ENCODE measurements at places on chromosomes 16 and 17.
A peak's percentile ranks its signal among the peaks of the same experiment; 100 is the strongest.

GRCh38 chr16:963913-964312 is 6.9 kb downstream of the LMF1 start:
- no peak for DNase-seq

- no peak for DNase-seq
Measured at GRCh38 chr16:80175011-80175410, 365.8 kb upstream of the DYNLRB2 start.

DNA sequence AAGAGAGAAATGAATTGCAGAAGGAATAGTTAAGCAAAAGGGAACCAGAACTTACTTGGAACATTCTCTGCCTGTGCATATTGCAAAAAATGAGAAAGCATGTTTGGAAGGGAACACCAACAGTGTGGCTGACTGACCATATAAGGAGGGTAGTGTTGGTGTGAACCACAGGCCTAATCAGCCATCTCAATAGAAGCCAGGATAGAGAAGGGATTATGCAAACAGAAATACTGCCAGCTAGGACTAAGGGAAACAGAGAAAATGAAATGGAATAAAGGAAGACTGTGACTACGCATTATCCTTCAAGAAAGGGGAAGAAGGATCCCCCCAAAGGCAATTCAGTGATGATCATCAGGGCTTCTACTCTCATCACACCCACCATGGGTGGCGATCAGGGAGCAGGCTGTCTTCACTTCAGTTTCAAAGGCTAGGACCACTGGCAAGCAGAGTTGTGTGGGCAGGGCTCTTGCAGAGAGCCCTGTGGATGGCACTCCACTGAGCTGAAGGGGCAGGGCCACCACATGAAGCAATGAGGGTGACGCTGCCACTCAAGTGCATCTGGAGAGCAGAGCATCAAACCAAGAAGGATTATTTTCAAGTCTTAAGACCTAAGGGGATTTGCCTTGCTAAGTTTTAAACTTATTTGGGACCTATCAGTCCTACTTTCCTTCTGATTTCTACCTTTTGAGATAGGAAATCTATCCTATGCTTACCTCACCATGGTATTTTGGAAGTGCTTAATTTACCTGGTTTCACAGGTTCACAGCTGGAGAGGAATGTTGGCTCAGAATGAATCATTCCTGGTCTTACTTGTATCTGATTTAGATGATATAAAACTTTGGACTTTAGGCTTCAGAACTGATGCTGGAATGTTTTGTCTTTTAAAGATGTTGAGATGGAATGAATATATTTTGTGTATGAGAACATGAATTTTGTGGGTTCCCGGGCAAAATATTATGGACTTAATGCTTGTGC is 140.5 kb downstream of the SSH2 start:
- peak; percentile 80 for DNase-seq

DNA sequence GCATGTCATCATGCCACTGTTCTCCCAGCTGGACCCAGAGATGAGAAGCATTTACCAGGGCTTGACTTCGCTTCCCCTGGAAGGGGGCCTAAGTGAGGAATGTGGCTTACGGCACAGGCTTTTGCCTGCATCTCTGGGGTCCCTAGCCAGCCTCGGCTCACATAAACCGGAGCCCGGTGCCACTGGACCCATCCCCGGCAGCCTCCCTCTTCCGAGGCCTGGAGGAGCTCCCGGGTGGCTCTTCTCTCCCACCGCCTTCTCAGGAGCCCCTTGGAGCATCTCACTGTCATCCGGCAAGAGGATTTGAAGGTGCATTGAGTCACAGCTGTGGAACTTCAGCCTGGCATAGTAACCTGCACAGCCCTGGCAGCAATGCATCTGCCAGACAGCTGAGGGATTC is 29.9 kb upstream of the TBX2 start:
- no peak for DNase-seq

GRCh38 chr16:53115773-53116172 is 61.0 kb downstream of the CHD9 start:
- DNase-seq: no peak

- no peak for DNase-seq
Measured at GRCh38 chr16:85132456-85133289, 20.4 kb upstream of the CIBAR2 start.

DNA sequence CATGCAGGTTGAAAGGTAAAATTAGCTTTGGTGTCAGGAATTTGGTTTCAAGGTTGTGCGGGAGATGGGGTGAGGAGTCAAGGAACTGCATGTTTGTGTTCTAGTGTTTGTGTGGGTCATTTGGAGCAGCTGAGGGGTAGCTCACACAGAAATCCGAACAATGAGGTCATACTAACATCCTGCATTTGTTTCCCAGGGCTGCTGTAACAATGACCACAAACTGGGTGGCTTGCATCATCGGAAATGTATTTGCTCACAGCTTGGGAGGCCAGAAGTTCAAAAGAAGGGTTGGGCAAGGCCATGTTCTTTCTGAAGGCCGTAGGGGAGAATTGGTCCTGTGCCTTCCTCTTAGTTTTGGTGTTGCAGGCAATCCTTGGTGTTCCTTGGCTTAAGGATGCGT is 287.4 kb downstream of the HAPSTR1 start:
- DNase-seq: no peak

GRCh38 chr17:50474523-50474922 is 4.1 kb upstream of the RSAD1 start:
- DNase-seq: no peak

- no peak for DNase-seq
Measured at GRCh38 chr16:1021553-1022160, 40.1 kb downstream of the SOX8 start.

DNA sequence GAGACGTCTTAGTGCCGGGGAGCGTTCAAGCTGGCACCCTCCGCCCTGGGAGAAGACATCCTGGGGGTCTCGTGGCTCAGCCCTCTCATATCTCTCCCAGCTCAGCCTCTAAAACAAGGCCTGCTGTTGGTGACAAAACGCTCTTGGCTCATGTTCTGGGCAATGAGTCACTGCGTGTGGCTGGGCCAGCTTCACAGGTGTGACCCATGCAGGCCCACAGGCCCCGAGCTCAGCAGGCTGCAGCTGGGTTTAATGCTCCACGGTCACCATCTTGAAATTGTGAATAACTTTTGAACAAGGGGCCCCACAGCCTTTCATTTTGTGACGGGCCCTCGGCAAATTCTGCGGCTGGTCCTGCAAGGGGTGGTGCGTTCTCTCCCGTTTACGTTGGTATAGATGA is 22.4 kb downstream of the GAA start:
- DNase-seq: no peak

DNA sequence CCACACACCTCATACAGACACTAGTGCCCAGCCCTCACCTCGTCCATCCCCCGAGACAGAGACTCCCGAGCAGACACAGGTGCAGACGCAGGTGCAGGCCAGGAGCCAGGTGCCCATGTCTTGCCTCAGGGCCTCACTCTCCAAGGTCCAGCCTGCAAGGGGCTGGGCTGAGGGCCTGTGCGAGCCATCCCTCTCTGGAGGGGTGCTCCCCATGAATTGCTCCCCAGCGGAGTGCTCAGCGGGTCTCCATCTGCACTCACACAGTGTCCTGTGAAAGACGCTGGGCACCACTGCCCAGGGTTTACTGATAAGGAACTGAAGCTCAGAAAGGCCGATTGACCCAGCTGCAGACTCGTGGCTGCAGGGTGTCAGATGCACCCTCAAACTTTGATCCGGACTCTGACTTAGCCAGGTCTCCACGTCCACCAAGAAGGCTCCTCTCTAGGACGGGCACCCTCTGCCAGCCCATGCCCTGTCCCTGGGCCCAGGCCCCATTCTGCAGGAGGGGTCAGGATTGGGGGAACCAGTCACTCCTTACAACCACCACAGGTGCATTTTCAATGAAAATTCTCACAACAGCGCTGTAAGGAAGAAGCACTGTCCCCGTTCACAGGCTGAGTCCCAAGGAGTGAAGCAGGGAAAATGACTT is 16.9 kb downstream of the POLR3K start:
- no peak for DNase-seq

- DNase-seq: no peak
Measured at GRCh38 chr17:1183171-1183873, 3.5 kb upstream of the ABR start.

DNA sequence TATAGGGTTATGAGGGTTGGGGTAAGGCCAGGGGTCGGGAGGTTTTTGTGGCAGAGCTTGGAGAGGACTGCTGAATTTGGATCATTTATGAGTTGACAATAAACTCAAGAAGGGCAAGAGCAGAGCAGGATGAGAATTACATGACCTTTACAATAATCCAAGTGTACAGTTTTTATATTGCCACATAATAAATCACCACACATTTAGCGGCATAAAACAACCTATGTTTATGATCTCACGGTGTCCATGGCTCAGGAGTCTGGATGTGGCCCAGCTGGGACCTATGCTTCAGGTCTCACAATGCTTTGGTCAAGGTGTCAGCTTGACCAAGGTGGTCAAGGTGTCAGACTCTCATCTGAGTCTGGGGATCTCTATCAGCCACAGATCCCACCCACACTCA is 118.3 kb upstream of the WSCD1 start:
- no peak for DNase-seq

DNA sequence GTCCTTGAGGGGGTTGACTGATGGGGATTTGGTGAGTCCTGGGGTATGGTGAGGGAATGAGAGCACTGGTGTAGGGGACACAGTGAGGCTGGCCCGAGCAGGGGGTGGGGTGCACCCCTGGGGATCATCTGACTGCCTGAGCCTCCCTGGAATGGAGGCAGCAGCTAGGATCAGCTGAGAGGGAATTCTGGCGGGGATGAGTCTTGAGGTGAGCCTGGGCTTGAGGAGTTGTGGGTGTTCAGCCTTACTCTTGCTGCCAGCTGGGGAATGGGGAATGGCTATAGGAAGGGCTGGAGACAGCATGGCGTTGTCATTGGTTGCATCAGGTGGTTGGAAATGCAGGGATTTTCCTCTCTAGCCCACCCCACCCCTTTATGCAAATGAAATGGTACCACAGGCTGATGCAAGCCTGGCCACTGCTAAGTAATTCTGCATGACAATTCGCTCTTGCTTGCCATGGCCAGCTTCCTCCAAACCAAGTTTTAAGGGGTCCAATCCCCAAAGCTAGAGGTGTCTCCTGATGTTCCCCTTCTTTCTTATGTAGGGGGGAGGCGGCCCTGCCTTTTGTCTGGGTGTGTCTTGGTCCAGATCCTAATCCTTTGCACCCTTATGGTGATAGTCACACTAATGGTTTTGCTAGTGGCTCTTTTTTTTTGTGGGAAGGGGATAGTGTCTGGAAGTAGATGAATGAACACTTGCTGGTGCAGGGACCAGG is 7.5 kb downstream of the NFE2L1 start:
- peak; percentile 93 for DNase-seq

- DNase-seq: peak; percentile 62
Measured at GRCh38 chr17:41322094-41322902, 6.8 kb upstream of the KRTAP17-1 start.

- DNase-seq: no peak
Measured at GRCh38 chr16:31269541-31269940, 9.8 kb downstream of the ITGAM start.

- DNase-seq: no peak
Measured at GRCh38 chr16:10590342-10590741, 9.9 kb upstream of the EMP2 start.

GRCh38 chr17:9932491-9932890 is 27.4 kb upstream of the RCVRN start:
- no peak for DNase-seq

DNA sequence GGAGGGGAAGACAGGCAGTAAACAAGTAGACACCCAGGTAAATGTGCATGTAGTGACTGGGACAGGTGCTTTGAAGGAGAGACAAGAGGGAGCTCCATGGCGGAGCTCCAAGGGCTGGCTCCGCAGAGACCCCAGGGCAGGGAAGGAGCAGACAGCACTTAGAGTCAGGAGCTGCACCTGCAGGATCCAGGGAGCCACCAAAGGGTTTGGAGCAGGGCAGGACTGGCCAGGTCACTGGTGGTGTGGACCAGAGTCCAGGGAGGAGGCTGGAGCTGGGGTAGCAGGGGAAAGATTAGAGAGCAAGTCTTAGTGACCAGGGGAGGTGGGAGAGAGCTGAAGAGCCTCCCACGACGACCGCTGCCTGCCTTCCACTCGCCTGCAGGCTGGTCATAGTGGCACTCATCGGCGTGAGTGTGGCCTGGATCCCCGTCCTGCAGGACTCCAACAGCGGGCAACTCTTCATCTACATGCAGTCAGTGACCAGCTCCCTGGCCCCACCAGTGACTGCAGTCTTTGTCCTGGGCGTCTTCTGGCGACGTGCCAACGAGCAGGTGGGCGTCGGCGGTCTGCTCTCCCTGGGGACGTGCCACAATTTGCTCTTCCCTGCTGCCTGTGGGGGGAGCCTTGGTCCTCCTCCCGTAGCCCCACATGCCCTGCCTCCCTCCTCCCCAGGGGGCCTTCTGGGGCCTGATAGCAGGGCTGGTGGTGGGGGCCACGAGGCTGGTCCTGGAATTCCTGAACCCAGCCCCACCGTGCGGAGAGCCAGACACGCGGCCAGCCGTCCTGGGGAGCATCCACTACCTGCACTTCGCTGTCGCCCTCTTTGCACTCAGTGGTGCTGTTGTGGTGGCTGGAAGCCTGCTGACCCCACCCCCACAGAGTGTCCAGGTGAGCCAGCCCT is 14.7 kb upstream of the FAM83G start:
- DNase-seq: no peak

- DNase-seq: no peak
Measured at GRCh38 chr17:12605222-12605621, 60.5 kb upstream of the MYOCD start.

GRCh38 chr17:549177-550040 is 165.2 kb downstream of the VPS53 start:
- DNase-seq: no peak

DNA sequence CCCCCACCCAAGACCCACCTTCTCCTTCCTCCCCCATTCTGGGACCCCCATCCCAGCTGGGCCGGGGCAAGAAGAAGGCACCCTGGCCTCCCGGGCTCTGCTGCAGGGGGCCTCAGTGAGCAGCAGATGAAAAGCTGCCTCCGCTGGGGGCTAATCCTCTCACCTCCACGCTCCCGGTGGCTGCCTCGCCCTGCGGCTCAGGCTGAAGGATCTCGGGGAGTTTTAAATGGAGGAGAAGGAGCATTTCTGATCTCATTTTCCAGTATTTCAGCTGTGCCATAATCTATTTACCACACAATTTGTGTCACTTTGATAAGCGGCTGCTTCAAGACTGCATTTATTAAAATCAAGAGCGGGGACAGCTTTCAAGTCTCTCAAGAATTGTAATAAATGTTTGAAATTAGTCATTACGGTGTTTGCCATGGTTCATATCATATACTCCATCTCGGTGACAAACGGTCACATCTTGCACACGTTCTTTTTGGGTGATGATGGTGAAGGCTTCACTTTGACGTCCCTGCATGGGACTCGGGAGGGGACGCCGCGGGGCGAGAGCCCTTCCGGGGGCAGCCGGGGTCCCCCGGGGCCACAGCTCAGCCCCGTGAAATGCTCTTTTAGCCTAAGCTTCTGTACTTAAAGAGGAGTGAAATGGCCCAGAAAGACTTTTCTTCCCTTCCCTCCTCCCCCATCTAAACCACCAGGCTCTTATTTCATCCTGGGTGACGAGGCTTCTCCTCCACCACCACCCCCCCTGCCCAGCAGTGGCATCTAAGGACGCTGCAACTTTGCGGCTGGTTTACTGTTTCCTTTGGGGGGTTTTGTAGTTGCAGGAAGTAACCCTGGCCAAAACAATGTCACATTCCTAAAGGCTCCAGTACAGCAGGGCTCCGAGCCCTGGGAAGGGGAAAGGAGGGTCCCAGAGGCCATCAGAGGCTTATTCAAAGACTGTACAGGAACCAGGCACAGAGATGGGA is 313.1 kb upstream of the TNRC6C start:
- peak; percentile 4 for DNase-seq

- DNase-seq: no peak
Measured at GRCh38 chr16:80547145-80547544, 6.4 kb downstream of the DYNLRB2 start.

- DNase-seq: no peak
Measured at GRCh38 chr17:73987845-73988509, 215.5 kb upstream of the RPL38 start.

- no peak for DNase-seq
Measured at GRCh38 chr17:67312265-67312664, 54.1 kb downstream of the PSMD12 start.
